ENCODE measurements at places on chromosomes 12 and 14. TPM values are rescaled to one million over a fixed set of nuclear protein-coding genes. Genes with fewer than 3 reads are reported as not detected.

GRCh38 chr12:9039397-9039977 lies 50.1 kb downstream of the KLRG1 start:
- peaks cover 5% of the 10 kb centered on the region for H3K4me1 ChIP-seq
- no peak overlapping the region for H3K4me3 ChIP-seq
- DNase-seq: no peak
- H3K27me3 ChIP-seq: no peaks in the 10 kb centered on the region
- no peak overlapping the region for H3K27ac ChIP-seq

DNA sequence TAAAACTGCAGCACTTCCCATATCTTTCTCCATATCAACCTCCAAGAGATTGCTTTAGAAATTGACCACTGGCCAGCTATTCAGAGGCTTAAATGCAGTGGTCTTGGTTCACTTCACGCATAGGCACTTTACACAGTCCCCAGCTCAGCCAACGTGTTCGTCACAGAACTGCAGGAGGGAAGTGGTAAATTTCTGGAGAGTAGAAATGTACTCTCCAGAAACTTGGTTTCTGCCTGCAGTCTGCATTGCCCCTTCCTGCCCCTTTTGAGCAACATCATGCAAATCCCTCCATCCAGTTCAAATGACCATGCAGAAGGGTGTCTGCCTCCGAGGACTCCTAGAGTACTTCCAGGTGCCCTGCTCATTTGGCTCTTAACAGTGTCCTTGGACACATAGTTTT lies 42.7 kb upstream of the NEDD1 start:
- no peaks in the 10 kb centered on the region for H3K27me3 ChIP-seq
- H3K4me1 ChIP-seq: no peaks in the 10 kb centered on the region
- H3K4me3 ChIP-seq: no peak overlapping the region
- H3K36me3 ChIP-seq: no peaks in the 10 kb centered on the region
- no peak overlapping the region for H3K27ac ChIP-seq
- DNase-seq: no peak

DNA sequence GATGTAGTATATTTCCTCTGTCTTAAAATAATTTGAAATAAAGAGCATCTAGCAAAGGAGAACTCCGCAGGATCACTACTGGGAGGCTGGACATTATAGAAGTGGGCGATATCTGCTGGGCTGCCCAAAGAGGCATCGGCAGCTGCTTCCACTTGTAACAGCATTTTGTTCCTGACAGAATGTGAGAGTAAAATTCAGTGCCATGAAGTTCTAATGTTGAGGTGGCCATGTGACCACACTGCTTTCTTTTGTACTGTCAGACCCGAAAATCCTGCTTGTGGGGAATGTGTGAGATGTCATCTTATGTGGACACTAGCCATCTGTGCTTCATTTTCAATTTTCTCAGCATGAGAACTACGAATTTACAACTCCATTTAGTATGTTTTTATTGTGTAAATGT lies 151.9 kb downstream of the ACSS3 start:
- no peak overlapping the region for H3K27ac ChIP-seq
- no peaks in the 10 kb centered on the region for H3K27me3 ChIP-seq
- no peak for DNase-seq

The CDH24 gene
- 3.6 TPM for total RNA-seq

DNA sequence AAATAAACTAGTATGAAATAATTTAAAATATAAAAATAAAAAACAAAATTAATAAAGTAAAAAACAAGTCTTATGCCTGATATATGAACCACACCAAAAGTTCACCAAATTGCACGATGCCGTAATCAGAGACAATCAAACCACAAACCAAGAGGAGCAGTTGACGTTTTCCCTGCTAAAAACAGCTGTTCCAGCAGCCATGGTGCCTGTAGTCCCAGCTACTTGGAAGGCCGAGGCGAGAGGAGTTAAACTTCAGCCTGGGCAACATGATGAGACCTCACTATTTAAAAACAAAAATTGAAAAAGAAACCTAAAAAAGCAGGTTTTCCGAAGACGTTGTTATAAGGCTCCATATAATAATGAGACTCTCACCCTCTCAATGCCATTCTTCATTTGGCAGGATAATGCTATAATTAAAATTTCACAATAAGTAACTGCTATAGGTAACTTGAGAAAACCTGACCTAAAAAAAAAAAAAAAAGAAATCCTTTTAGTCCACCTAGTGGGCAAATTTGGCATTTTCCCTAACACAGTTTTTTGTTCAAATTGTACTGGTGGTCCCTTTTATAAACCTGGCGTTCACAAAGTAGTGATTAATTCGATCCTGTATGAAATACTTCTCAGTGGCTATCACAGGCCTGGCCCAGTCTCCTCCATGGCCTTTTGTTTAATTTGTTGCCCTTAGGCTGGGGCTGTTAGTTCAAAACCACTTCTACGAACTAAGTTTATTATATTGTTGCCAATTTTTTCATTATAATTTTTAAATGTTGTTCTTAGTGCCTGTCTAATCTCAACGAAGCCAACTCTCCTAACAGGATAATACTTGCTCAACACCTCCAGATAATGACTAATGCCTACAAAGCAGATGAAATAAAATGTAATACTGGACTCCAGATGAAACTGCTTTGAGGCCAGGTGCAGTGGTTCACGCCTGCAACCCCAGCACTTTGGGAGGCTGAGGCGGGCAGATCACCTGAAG lies 62.1 kb downstream of the TNFAIP2 start:
- no peak overlapping the region for H3K4me3 ChIP-seq
- no peaks in the 10 kb centered on the region for H3K36me3 ChIP-seq
- H3K27me3 ChIP-seq: no peaks in the 10 kb centered on the region
- no peak overlapping the region for H3K27ac ChIP-seq
- DNase-seq: no peak

DNA sequence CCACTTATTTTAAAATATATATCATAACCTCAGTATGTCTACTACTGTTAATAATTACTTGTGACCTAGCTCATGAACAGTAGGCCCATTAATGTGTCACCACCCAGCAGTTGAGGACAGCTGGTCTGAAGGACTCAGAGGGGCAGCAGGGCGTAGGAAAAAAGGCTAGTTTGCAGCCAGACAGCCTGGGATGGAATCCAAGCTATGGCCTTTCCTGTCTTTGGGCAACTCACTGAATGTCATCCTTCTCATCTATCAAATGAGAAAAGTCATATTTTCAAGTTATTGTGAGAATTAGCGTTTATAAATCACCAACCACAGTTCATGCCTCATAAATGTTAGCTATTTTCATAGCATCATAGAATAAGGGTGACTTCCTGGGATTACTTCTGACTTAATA lies 12.3 kb downstream of the DENND5B start:
- H3K27ac ChIP-seq: no peak overlapping the region
- no peaks in the 10 kb centered on the region for H3K36me3 ChIP-seq
- peaks cover 25% of the 10 kb centered on the region for H3K4me1 ChIP-seq
- H3K27me3 ChIP-seq: no peaks in the 10 kb centered on the region
- no peak overlapping the region for H3K4me3 ChIP-seq
